Nucleus accumbens (tissue), 56 donors: ENCODE measurements at places on chromosomes 7 and 10.

DNA sequence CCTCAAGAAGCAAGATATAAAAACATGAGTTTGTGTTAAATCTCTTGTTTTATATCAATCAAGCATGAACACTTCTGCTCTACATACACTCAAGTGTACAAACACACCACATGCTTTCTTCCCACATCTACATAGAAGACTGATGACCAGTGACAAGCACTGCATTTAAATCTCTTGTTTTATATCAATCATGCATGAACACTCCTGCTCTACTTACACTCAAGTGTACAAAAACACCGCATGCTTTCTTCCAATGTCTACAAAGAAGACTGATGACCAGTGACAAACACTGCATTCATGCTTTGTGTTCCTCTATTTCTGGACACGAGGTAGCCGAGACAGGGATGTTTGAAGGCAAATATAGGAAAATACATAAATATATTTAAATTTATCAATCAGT, 642.0 kb upstream of the PFKP start:
- no peak for DNase-seq

- no peak for DNase-seq
Observed at GRCh38 chr7:39735903-39736302, 112.5 kb downstream of the RALA start.

DNA sequence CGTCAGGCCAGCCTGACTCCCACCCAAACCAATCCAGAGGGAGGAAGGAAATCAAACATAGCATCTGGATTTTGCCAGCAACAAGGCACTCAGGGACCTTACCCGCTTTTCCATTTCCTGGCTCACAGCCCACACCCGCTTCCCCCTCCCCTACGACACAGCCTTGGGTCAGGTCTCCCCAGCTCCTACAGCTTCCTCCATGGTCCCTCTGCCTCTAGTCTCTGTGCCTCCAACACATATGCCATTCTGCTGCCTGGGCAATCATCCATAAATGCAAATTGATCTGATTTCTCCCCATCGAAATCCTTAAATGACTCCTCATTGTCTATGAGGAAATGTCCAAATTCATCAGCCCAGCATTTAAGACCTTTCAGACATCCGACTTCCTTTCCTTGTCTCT, 53.2 kb upstream of the CUX1 start:
- DNase-seq = no peak

DNA sequence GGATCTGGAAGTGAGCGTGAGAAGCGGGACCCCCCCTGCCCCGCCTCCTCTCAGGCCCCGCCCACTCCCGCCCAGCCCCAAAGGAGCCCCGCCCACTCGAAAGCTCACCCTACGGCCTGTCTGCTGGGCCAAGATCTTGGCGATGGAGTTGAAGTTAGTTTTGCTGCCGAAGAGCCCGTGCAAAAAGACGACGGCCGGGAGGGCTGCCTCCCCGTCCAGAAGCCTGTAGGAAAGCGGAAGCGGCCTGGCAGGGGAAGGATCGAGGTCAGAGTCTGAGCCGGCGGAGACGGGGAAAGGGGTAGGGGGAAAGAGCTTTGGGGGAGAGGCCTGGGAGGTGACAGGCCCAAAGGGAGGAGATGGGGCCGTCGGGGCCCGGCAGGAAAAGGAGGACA, 386 bp downstream of the ABHD11 start:
- DNase-seq = no peak

- DNase-seq = no peak
Observed at GRCh38 chr10:121838931-121839330, 88.9 kb downstream of the ATE1 start.

DNA sequence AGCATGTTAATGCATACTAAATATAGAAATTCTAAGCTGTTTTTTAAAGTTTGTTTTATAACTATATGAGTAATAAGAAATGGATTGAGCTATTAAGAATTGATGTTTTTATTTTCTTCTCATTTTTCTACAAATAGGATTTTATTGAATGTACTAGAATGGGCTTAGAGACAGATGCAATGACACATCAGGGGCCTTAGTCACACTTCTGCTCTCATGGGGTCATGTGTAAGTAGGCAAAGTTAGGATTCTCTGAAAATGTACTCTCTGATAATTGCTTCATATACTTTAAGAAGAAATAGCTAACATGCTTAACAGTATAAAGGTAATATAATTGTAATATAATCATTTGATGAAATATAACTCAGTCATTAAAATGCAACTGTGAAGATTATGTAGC, 154.6 kb downstream of the ZNF438 start:
- DNase-seq = no peak

DNA sequence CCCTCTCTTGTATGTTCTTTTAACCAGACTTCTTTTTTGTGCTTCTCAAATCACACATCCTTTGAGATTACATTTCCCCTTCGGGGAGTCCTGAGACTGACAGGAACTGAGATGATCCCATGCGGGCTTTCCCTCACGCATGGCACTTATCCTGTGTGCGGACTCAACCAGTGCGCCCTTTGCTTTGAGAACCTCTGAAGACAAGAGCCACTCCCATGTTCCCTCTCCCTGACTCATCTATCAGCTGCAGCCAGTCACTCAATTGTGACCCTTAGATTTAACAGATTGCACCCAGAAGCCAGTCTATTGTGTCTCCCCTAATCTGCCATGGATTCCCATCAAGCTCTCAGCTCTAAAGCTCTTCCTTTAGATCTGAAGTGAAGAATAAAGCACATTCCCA, 353.9 kb upstream of the MEOX2 start:
- no peak for DNase-seq

DNA sequence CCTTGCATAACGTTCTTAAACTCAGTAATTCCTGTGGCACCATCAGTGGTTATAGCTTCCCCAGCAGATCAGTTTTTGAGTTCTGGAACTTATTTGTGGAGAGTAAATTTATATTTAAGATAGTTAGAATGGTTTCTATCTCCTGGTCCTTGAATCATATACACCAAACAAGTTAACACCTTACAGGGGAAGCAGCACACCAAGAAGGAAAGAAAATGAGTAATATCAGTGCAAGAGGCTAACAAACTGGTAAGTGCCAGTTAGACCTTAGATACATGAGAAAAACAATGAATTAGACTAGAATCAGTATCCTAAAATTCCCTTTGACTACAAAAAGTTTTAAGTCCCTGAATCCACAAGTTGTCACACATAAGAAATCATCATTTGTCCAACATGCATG, 54.2 kb downstream of the ABI1 start:
- DNase-seq = no peak

GRCh38 chr10:124994573-124995473, 52.9 kb downstream of the ZRANB1 start:
- DNase-seq = peak; percentile 47

DNA sequence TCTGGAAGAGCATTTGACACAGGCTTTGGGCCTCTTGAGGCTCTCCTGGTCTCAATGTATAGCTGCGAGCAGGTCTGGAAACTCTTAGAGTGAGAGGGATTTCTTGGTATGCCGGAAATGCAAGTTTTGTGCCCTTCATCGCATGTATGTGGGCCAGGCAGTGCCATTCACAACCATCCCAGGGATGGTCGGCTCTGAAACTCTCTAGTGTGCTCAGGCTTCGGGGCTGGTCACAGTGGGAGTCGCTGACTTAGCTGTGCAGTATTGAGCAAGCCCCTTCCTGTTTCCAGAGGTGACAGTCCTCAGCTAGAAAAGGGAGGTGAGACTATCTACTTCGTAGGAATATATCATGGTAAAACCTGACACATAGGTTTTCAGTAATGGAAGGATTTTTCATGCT, 2.0 kb upstream of the AOAH start:
- DNase-seq = no peak

GRCh38 chr10:77043420-77043763, 594.2 kb downstream of the KCNMA1 start:
- no peak for DNase-seq

GRCh38 chr10:52353960-52354394, 39.9 kb downstream of the DKK1 start:
- DNase-seq = no peak

- DNase-seq = no peak
Observed at GRCh38 chr7:155965010-155965409, 152.7 kb upstream of the SHH start.

GRCh38 chr10:109769966-109770365, 153.3 kb downstream of the XPNPEP1 start:
- no peak for DNase-seq

DNA sequence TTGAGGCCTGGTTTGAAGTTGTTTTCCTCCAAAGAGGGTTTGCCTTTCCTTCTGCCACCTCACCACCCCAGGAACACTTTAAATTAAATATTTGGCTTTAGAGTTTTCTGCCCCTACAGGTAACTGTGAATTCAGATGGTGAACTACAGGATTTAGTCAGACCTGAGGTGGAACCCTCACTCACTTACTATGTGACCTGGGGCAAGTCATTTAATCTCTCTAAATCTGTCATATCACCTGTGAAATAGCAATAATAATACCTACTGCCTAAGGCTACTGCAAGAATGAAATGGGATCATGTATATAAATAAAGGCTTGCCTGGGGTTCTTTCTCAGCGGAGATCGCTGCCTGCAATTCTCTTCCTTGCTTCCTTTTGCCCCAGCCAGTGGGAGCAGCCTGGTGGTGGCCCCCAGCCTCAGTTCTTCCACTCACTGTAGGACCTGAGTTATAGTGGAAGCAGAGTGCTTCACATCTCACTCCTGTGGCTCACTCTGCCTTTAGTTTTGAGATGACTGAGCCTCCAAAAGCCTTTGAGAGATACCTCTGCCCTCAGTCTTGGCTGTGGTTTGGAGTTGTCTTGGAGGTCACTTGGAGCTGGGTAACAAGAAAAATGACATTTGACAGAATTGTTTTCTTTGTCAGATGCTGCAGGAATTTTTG, 6.1 kb upstream of the ANKRD2 start:
- no peak for DNase-seq

DNA sequence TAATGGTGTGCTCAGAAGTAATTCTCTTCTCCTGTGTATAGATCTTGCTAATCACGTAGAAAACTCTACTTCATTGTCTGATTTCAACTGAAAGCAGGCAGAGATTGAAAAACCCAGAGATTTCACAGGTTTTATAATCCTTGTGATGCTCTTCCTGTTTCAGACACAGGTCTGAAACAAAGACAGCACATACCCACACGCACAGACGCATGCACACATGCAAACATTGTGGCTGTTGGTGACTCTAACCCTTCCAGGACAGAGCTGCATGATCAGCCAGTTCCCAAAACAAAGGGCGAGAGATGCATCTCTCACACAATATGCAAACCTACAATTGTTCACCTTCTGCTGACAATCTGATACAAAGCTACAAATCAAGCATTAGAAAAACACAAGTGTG, 11.1 kb upstream of the TFEC start:
- no peak for DNase-seq

DNA sequence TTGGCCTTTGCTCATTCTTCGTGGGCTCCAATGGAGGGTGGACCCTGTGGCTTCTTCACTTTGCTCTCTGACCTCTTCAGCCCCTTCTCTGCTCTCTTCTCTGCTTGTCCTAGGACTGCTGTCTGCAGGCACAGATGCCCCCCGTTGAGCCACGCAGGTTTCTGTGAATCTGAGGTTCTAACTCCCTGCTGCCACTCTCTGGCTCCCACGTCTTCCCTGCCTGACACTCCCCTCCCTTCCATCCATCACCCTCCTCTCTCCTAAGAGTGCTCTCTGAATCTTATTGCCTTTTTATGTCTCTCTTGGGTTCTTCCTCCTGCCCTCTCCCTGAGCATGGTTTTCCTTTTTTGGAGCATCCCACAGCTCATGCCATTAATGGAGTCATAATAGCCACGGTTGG, 499.5 kb upstream of the GALNT17 start:
- no peak for DNase-seq

DNA sequence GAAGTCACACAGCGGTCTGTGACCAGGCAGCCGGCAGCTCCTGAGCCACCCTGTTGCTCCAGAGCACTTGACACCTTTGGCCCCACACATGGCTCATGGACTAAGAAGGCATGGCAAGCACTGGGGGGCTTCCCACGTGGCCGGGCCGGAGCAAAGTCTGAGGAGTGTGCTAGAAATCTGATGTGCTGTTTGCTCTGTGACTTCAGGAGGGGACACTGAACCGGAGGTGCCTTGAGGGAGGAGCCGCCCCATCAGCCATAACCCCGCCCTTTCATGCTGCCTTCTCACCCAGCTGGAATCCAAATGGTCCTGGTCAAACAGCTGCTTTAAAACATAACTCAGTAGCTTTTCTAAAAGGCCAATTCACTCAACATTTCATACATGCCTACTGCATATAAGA, 33.5 kb downstream of the PROSER2 start:
- no peak for DNase-seq

DNA sequence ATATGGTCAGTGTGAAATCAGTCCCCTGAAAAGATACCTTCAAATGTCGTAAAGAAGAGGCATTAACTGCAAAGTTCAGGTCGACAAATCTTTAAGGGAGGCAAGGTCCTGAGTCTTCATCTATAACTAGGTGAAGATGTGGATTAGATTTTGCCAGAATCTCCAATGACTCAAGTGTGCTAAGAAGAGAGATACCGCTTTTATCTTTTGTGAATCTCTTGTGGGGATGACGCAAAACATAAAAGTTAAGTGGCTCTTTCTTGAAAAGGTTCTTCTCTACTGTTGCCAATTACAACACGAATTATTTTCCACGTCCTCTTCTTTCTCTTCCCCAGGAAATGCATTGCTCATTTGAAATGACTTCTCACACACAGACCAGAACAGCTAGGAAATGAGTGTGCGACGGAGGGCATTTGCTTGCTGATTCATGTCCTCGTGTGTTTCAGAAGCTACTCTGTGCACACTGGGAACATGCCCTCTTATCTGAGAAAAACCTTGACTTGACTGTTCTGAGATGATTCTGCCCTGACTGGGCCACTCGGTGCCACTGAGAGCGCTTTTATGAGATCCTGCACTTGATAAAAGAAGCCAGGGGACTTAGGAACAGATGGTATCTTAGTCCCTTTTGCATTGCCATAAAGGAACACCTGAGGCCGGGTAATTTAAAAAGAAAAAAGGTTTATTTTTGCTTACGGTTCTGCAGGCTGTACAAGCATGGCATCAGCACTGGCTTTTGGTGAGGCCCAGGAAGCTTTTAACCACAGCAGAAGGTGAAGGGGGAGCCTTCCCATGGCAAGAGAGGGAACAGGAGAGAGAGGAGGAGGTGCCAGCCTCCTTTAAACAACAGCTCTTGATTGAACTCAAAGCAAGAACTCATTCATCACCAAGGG, 169.5 kb upstream of the PFKP start:
- DNase-seq = no peak

DNA sequence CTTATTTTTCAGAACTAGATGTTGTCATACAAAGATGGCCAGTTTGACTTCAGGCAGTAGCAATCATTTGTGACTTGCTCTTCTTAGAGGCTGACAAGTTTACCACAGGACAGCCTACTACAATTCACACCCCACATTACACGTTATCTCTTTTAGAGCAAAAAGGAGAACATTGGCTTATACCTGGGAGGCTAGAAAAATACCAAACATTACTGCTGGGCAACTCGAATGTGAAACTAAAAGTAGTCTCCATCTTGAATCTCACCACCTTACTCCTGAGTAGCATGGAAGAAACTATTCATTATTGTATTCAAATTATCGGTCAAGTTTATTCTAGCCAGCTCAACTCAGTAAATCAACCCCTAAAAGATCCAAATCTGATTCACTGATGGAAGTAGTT, 90.7 kb upstream of the TMEM26 start:
- DNase-seq = no peak

GRCh38 chr10:31803606-31804351, 124.9 kb downstream of the ARHGAP12 start:
- DNase-seq = peak; percentile 2
